Ovary (tissue), 10 donors: ENCODE measurements at places on chromosomes 7 and 10.
A peak's percentile ranks its signal among the peaks of the same experiment; 100 is the strongest.

DNA sequence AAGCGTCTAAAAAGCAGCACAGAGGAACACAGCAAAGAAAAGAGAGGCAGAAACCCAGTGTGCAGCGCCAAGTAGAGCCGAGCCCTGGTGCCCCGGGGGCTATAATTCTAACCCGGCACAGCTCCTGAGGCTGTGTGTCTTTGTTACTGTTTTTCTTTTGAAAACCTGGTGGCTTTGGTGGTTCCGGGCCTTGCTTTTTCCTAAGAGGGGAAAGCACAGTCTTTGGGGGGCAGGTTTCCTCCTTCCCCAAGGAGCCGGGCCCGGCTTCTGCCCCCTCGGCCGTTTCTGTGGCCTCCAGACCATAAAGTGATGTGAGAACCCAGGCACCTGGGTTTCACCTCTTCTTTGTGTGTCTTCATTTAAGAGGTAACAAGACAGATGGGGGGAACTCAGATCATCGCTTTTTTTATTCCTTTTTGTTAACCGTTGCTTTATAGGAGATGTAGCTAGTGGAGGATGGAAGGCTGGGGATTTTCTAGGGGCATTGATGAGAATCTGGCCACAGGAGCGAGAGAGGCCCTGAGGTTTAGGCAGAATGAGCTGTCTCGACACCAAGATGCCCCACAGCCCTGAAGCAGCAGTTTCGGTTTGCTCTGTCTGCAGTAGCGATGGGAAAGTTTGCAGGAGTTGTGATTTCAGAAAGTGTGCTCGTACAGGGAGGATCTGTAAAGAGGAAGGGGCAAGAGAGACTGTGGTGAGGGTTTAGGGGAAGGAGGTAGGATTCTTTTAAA, 367.8 kb upstream of the GALNT17 start:
- no peak for DNase-seq

- DNase-seq, result no peak
Measured at GRCh38 chr10:10658172-10658785, 359.4 kb upstream of the CELF2 start.

GRCh38 chr7:33108554-33109004, 625 bp downstream of the RP9 start:
- no peak for DNase-seq

GRCh38 chr10:122461367-122461728, at the start of gene HTRA1:
TSS of gene HTRA1 (plus strand) at chr10:122461553. CDS start at chr10:122461653, 100 bp downstream.
- DNase-seq, result peak; percentile 86

DNA sequence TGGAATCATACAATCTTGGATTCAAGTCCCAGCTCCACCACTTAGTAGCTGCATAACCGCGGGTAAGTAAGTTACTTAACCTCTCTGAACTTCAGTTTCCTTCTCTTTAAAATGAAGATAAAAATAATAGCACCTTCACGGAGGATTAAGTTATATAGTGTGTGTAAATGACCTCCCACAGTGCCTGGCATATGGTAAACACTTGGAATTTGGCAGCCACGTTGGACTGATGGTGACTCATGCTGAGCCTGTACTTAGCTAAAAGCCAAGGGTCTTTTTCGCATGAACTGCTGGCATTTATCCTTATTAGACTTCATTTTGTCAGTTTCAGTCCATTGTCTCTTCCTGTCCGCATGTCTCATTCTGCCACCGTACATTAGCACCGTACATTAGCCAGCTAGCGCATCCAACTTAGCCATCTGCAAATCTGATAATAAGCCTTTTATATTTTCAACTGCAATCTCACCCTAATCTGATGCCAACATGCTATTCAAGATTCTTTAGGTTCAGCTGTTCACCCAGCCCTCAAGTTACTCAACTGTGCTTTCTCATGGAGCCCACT, 11.2 kb downstream of the SLC13A4 start:
- DNase-seq, result no peak

- DNase-seq, result no peak
Measured at GRCh38 chr10:79105150-79105739, 36.5 kb downstream of the ZMIZ1 start.

DNA sequence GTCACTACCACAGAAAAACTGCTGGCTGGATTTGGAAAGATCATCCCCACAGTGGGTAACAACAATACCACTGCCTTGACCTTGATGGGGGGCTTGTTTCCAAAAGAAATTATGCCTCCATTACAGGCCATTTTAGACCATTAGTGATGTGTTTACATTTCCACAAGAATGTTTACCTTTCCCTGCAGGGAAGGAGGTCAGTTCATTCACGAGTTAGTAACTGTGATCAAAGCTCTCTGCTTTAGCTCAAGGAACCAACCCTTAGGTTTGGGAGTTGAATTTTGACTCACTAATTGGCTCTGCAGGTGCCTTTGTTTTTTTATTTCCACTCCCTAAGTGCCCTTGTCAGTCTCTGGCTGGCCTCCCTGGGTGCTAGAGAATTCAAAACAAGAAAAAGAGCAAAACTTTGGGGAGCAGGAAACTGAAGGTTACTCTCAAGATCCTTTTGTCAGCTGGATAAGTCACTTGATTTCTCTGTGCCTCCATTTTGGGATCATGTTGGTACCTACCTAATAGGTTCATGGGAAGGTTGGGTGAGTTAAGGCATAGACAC, 41.1 kb upstream of the NUPR2 start:
- no peak for DNase-seq

DNA sequence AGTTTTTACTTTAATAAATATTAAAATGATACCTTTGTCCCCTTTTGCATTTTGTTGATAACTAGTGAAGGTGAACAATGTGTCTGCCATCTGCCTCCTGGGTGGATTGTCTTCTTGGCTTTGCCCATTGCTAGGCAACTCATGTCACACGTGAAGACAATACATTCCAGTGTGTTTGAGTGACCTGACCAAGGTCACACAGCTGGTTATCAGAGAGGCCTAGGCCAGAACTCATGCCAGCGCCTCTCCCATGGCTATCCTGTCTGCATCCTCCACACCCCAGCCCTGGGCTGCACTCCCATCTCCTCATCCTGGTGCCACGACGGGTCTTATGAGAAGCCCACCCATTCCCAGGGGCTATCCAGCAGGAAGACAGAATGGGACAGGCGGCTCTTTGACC, 108.7 kb downstream of the PLCE1 start:
- DNase-seq, result no peak

DNA sequence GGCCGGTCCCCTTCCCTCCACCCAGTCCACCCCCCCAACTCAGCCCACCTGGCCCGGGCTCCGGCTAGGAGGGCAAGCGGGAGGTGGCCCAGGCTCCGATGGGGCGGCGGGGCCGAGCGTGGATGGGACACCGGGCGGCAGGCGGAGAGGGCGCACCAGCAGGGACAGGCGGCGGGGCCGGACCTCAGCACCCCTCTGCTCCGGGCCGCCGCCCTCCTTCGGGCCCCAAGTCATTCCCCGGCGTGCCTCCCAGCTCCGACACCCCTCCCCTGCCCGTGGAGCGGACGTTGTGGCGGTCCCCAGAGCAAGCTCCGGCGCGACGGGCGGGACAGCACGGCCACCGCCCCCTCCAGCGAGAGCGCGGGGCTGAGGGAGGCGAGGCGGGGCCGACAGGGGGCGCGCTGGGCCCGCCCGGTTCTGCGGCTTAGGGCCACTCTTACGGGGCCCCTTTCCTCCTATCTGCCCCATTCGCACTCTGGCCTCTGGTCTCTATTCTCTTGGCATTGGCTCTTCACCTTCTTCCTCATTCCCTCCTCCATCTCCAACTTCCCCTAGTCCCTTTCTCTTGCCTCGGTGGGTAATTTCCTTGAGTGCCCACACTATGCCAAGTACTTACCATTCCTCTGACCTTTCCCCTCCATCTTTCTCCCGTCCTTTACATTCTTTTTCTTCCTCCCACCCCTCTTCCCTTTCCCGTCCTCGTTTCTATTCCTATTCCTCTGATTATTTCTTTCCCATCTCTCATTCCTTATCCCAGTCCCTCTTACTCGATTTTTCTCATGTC, 701 bp upstream of the GBX1 start:
- no peak for DNase-seq

DNA sequence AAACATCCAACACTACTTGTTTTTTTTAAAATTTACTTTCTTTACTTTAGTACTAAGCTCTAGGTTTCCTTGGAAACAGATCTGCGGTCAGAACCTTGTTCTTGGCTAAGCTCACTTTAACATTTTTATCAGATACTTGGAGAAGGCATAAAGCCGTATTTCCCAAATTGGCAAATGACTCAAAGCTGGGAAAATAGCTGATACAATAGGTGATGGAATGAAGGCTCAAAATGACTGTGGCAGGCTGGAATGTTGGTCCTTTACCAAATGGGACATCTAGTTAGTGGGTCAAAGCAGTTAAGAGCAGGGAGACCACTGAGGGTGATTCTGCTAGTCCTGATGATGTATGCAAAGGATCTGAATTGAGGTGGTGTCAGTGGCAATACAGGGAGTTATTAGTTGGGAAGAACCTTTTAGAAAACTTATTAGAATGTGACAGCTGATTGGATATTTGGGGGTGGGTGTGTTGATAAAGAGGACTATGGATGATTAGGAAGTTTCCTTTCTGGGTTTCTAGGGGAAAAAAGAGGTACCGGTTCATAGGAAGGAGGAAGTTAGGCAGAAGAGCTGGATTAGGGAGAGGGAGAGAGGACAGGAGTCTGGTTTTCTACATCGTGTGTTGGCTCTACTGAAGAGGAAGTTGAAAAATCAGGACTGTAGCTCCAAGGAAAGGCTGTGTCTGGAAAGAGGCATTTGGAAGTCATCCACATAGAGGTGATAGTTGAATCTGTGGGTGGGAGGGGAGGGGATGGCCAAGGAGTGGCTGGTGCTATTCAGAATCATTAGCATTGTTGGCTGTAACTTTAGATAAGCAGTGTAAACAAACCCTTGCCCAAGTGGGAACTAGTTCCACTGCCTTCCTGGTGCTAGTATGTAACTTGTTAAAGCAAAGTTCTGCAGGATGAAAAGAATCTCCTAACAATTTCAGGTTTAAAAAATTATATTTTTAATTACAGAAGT, 13.1 kb downstream of the PLCE1 start:
- DNase-seq, result no peak

DNA sequence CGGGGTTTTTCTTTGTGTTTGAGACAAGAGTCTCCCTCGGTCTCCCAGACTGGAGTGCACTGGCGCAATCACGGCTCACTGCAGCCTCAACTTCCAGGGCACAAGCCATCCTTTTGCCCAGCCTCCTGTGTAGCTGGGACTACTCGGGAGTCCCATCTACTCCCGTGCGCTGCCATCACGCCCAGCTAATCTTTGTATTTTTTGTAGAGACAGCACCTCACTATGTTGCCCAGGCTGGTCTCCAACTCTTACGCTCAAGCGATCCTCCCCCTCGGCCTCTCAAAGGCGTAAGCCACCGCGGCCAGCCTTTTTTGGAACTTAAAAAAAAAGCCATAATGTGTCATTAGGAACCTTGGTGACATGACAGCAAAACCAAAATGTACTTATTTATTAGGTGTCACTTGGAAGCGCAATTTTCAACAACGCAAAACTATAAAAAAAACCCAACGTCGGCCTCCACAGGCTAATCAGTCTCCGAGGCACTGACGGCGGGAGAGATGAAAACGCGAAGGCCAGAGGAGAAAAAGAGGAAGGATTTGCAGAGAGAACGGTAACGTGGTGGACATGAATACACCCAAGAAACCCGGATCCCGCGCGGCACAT, 911 bp upstream of the HNRNPH3 start:
- DNase-seq, result peak; percentile 46

DNA sequence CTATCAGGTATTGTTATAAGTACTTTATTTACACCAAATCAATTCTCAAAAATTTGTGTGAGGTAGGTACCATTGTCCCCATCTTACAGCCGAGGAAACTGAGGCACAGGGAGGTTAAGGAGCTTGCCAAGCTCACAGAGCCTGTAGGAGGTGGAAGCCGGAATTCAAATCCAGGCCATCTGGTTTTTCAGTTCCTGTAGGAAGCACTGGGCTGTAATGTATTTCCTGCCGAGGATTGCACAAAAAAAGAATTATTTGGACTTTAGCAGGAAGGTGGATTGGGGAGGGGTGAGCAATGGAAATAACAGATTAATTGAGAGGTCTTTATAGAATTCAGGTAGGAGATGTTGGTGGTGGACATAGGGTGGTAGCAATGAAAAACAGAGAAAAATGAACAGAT, 315.3 kb upstream of the AUTS2 start:
- no peak for DNase-seq

DNA sequence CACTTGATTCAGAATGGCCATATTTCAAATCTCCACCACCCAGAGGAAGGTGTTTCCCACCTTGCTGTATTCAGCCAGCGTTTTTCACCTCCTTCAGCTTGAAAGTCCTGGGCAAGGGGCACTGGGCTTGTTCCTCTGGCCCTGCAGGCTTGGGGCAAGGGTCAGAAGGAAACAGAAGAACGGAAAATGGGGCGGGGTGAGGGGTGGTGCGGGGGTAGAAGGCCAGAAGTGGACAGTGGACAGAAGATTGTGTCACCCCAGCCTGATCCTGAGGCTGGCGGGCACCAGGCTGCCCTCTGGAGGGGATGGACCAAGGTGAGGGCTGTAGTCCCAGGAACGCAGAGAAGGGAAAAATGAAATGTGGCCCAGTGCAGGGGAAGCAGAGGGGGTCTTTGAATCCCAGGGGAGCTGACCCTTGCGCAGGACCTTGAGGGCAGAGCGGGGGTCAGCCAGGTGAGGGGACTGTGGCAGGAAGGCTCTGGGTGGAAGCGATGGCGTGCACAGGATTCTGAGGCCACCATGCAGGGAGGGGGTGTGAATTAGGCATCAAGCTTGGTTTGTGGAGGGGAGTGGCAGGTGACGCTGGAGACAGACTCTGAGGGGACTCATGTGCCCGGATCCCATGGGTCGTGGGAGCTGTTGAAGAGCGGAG, 23.0 kb downstream of the TMEM120A start:
- DNase-seq, result no peak

GRCh38 chr10:5609952-5610616, 56.3 kb downstream of the ASB13 start:
- DNase-seq, result no peak

DNA sequence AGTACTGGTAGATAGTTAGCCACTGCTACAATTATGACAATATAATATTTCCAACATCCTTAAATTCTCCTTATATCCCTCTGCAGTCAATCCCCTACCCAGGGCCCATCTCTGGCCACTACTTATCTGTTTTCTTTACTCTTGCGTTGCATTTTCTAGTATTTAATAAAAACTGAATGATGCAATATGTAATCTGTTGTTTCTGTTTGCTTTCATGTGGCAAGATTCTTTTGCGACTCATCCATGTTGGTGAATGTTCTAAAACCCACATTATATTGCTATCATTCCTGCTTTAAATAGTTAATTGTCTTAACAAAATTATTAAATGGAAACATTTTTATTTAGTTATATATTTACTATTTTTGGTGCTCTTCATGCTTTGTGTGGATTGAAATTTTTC, 338.5 kb downstream of the MDFIC start:
- DNase-seq, result no peak

GRCh38 chr7:12323415-12323814, 80.2 kb downstream of the VWDE start:
- DNase-seq, result no peak

GRCh38 chr7:22799633-22800032, 23.0 kb downstream of the TOMM7 start:
- no peak for DNase-seq
